G401 (cell line): ENCODE measurements at places on chromosomes 6 and 20. TPM values are rescaled to one million over a fixed set of nuclear protein-coding genes. Genes with fewer than 3 reads are reported as not detected.
A peak's percentile ranks its signal among the peaks of the same experiment; 100 is the strongest.

DNA sequence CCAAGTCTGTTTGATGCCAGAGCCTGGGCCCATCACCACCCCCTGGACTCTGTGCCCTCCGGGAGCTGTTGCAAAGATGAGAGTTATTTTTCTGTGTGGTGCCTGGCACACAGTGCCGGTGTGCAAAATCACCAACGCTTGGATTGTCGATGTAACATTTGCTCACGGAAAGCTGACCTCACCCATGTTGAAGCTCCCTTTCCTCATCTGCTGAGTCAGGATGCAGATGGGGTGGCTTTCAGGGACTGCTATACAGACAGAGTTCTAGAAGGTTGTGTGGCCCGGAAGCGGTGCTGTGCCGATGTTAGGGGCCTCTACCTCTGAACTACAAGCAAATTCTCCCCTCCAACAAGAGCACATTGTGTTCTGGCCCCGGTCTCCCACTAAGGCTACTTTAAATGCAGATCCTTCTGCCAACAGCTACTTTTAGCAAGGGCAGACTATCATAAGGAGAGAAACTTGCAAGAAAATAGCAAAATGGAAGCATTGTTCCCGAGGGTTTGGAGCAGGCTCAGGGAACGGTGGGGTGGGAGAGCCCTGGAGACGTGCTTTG, 34.0 kb downstream of the EYA2 start:
- DNase-seq = peak; percentile 14

GRCh38 chr6:122049341-122049740, 350.1 kb upstream of the HSF2 start:
- no peak for DNase-seq

Gene OR2B6
- total RNA-seq = not detected in 2 replicates

DNA sequence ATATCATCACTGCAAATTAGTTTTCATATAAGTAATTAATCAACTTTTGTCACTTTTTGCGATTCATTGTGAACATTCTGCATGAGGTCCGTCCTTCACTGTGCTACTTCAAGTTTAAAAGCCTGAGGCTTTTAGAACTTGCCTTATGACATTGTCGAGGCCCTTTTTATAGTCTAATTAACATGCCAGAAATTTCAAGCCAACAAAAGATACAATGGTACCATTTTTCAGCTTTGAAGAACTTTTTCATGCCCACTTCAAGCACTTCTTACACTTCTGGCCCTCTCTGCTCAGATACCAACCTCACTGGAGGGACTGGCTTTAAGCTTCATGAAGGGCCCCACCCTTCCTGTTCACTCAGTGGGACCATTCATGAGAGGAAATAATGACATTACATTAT, 323.1 kb downstream of the TPBG start:
- DNase-seq = no peak

DNA sequence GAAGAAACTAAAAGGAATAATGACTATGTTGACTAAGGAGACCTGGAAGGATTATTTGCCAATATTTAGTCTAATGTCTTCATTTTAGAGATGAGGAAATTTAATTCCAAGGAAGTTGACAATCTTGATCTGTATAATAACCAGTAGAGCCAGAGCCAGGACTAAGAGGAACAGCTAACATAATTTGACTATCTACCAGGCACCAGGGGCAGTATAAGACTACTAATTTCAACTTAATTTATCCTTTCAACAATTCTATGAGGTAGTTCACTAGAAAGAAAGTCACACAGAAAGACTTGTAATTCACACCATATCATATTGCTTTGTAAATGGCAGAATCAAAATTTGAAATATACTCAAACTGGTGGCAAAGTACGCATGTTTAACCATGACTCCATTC, 273.0 kb upstream of the STXBP5 start:
- DNase-seq = no peak

Gene BNIP5
- not detected in 2 replicates for total RNA-seq

- no peak for DNase-seq
Measured at GRCh38 chr6:168343239-168344150, 23.9 kb upstream of the DACT2 start.

GRCh38 chr6:10210052-10210451, 204.8 kb downstream of the TFAP2A start:
- peak; percentile 3 for DNase-seq

DNA sequence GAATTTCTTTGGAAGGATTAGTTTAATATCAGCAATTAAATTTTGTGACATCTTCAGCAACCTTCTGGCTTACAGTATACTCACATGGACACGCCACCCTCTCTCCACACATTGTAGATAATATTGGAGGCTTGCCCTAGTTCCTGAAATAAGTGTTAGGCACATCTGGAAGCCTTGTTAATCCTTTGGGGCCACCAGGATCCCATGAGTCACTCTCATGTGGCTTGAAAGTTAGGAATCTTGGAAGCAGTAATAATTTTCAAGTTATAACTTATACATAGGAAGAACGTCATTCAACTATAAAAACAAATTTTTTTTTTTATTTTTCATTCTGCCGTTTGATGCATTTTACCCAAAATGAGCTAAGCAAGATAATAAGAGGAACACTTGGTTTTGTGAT, 20.5 kb downstream of the LAMA4 start:
- no peak for DNase-seq

- DNase-seq = no peak
Measured at GRCh38 chr6:47734831-47735481, 36.6 kb downstream of the ADGRF4 start.

GRCh38 chr20:37422791-37423286, 76.9 kb downstream of the SRC start:
- DNase-seq = no peak

DNA sequence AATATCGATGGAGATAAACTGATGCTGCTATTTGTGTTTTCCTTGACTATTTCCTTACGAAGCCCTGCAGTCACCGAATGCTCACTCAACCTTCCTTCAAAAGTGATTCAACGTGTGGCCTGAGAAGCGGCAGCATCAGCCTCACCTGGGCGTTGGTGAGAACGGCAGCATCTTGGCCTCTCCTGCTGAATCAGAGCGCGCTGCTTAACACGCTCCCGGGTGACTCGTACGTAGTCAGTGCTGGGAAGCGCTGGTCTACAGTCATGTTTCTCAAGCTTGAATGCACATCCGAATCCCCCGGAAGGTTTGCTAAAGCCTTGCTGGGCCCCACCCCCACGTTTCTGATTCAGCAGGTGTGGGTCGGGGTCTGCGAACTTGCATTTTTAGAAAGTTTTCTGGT, 214.1 kb upstream of the RREB1 start:
- DNase-seq = no peak

- peak; percentile 37 for DNase-seq
Measured at GRCh38 chr6:139925894-139926641, 551.6 kb upstream of the CITED2 start.

Gene PDYN
- not detected in 2 replicates for total RNA-seq

- no peak for DNase-seq
Measured at GRCh38 chr6:106098383-106099234, 12.5 kb downstream of the PRDM1 start.

- DNase-seq = no peak
Measured at GRCh38 chr6:47308198-47308517, 1.5 kb downstream of the TNFRSF21 start.

Gene ACTL10
- total RNA-seq = not detected in 2 replicates

DNA sequence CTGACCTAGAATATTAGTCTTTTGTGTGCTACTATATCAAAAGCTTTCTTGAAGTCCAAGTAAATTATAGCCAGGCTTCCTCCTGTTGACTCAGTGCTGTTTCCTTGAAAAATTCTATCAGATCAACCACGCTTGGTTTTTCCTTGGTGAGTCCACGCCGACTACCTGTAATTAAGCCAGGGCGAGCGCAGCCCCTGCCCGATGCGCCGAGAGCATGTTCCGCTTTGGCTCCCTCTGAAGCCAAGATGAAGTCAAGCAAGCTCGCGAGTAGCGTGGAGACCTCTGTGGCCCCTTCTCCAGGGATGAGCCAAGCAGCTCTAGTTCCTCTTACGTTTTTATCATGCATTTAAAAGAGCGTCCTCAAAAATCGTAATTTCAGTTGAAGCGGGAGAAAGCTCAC, 641.2 kb downstream of the CDH26 start:
- DNase-seq = no peak

DNA sequence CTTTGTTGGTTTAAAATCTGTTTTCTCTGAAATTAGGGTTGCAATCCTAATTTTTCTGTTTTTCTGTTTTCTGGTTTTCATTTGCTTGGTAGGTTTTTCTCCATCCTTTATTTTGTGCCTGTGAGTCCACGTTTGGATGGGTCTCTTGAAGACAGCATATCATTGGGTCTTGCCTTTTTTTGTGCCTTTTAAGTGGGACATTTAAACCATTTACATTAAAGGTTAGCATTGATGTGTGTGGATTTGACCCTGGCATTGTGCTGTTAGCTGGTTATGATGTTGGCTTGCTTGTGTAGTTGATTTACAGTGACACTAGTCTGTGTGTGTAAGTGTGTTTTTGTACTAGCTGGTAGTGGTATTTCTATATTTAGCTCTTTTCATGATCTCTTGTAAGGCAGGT, 28.0 kb upstream of the CST5 start:
- no peak for DNase-seq

- DNase-seq = no peak
Measured at GRCh38 chr6:112468359-112468758, 121.2 kb downstream of the RFPL4B start.

DNA sequence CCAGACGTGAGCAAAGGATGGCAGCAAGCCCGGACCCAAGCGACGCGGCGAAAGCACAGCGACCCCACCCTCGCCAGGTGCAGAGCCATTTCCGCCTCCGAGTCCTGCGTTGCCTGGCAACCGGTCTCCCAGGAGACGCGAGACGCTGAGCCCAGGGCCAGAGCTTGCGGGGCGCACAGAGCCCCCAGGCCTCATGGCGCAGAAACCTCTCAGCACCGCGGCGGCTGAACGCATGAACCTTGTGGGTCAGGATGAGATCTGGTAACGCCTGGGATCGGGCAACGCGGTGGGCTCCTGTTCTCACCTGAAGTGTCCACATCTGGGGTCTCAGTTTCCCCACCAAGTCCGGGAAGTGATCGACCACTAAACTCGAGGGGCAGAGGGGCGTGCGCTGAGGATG, 77.7 kb downstream of the ANKRD60 start:
- no peak for DNase-seq

- DNase-seq = no peak
Measured at GRCh38 chr6:142914369-142914768, 30.6 kb downstream of the HIVEP2 start.

- DNase-seq = peak; percentile 93
Measured at GRCh38 chr6:19554356-19555225, 282.6 kb upstream of the ID4 start.

- DNase-seq = no peak
Measured at GRCh38 chr20:40980106-40980827, 48.4 kb upstream of the TOP1 start.
